ENCODE measurements at places on chromosomes 5 and 9.

DNA sequence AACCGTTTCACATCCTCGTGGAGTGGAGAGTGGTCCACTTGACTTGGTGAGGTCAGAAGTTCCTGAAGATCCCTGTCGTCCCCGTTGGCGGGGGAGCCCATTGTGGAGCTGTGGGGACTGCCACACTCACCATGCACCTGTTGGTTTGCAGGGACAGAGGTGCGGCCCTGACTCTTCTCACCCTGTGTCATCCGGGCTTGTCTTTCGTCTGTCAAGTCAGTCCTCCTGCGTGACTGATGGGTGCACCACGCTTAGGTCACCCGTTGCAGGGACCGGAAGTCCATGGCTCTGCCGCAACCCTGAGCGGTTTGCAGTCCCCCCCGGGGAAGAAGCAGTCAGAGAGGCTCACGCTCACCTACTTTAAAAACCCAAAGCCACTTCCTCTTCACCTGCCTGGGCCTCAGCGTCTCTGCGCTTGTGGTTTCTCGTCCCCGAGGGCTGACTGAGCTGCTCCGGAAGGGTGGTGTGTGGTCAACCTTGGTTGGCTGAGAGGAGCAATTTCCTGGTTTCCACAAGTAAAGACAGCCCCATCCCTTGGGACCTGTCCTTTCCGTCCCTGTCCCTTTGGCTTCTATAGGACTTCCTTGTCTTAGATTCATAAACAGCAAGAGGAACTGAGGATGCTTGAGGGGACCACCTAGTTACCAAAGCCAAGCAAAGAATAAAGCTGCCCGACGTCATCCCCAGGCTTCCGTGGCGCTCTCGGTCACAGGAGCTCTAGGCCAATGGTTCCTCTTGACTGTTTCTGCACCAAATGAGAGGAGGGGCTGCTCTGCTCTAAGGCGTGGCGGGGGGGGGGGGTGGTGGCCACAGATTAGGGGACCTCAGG is 53.2 kb downstream of the USP20 start:
- no peak for DNase-seq

DNA sequence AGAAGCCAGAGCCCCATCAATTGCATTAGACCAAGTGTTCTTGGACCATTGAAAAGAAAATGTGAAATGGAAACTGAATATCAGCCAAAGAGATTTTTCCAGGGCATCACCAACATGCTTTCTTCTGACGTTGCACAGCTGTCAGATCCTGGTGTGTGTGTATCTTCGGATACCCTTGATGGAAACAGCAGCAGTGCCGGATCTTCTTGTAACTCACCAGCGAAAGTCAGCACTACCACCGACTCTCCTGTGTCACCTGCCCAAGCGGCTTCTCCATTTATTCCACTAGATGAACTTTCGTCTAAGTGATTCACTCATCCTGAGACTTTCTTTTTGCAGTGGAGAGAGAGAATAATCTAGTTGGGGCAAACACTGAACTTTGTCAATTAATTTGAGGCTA is 75.7 kb downstream of the PIP5K1B start:
- DNase-seq, result no peak

DNA sequence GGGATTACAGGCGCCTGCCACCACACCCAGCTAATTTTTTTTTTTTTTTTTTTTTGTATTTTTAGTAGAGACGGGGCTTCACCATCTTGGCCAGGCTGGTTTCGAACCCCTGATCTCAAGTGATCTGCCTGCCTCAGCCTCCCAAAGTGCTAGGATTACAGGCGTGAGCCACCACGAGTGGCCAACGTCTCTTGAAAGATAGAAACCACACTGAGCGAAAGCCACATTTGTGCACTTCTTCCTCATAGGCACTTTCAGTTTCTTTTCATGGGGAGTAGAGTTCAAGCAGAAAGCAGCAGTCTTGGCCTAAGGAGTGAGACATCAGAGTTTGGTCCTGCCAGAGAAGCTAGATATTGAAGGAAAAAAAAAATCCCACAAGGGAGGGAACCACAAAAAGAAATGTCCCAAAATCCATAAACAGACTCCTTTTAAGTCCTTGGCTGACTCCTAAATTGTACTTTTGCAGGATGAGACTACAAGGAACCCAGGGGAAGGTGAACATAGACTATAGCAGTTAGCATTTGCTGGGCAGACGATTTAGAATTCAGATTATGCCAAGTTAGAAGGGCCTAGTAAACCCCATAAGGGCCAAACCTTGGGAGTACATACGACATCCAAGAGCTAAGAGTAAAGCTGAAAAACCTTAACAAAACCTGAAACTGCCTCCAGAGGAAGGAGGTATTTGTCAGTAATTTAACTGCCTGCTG is 43.9 kb upstream of the GLIPR2 start:
- no peak for DNase-seq

GRCh38 chr5:8934455-8934854 is 611.4 kb downstream of the SEMA5A start:
- no peak for DNase-seq

Data from BE2C (cell line).